ENCODE measurements at places on chromosomes 7 and 10.

- DNase-seq, result no peak
Measured at GRCh38 chr7:6630007-6630849, 6.9 kb upstream of the ZNF316 start.

DNA sequence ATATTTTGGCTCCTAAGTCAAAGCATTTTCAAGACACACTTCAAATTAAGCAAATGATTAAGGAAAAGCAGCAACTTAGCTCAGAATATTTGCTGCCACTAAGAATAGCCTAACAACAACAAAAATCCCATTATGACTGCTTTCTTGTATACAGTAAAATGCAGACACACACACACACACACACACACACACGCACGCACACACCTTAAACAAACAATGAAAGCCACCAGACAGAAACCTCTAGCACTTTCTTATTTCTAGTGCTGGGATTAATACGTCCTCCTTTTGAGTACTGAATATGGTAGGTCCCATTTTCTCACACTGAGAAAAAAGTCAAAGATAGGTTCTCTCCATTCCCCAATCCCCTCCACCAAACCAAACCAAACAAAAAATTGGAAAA, 23.4 kb upstream of the FEZF1 start:
- no peak for DNase-seq

DNA sequence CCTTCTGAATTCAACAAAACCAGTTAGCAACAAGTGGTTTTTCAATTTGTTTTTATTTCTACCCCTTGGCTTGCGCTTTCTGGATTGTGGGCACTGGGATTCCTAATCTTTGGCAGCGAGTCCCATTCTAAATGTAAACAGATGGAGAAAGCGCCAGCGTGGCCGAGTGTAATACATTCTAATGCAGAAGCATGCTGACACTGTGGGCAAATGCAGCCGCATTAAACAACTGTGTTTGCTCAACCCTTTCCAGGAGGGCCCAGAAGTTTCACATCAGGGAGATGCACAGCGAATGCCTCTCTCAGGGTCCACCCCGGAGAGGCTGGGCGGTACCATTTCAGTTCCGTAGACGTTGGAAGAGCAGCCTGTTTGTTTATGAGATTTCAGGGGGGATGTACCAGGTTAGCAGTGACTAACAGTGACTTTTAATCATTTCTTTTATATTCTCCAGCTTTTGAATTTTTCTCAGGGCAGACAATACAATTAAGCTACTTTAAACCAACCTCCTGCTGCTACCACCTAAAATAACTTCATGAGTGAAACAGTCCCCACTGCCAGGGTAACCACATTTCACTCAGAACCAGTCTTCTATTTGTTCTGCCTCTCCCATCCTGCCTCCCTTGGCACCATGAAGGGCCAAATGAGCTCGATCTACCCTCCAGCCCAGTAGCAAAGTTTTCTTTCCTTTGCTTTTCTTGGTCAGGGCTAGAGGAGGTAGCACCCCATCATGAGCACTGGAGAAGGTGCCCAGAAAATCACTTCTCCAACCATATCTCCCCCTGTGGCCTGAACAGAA, 164.2 kb upstream of the ITGB1 start:
- peak; percentile 96 for DNase-seq

GRCh38 chr10:16599662-16600061, 78.0 kb upstream of the C1QL3 start:
- no peak for DNase-seq

GRCh38 chr7:33774762-33775523, 130.4 kb upstream of the BMPER start:
- DNase-seq, result peak; percentile 70

GRCh38 chr7:24456526-24457218, 116.6 kb upstream of the PALS2 start:
- DNase-seq, result no peak

- no peak for DNase-seq
Measured at GRCh38 chr10:5434017-5434753, 21.8 kb downstream of the NET1 start.

- DNase-seq, result no peak
Measured at GRCh38 chr10:9944690-9945089, 1073.0 kb upstream of the CELF2 start.

GRCh38 chr10:12628153-12628552, 278.8 kb downstream of the CAMK1D start:
- no peak for DNase-seq

- DNase-seq, result no peak
Measured at GRCh38 chr7:37928878-37929277, 8.4 kb downstream of the EPDR1 start.

- DNase-seq, result peak; percentile 5
Measured at GRCh38 chr7:127514499-127514898, 70.9 kb downstream of the GCC1 start.

DNA sequence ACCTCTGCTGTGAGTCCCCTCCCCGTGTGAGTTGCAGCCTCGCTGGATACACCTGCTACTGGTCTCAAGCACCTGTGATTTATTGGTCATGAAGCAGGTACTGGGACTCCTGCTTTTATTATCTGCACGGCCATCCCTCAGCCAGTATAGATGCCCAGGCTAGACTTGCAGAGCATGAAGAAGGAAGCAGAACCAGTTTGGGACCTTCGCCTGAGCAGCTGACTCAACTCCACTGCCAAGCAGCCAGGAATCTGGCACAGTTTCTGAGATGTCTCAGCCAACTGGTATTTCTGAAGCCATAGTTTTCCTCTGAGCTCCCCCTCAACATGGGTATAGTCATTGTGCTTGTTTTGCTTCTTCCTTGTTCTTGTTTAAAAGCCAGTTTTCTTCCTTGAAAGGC, 28.0 kb upstream of the SLC39A12 start:
- DNase-seq, result peak; percentile 78

- DNase-seq, result no peak
Measured at GRCh38 chr10:99013885-99014284, 221.8 kb downstream of the HPSE2 start.

DNA sequence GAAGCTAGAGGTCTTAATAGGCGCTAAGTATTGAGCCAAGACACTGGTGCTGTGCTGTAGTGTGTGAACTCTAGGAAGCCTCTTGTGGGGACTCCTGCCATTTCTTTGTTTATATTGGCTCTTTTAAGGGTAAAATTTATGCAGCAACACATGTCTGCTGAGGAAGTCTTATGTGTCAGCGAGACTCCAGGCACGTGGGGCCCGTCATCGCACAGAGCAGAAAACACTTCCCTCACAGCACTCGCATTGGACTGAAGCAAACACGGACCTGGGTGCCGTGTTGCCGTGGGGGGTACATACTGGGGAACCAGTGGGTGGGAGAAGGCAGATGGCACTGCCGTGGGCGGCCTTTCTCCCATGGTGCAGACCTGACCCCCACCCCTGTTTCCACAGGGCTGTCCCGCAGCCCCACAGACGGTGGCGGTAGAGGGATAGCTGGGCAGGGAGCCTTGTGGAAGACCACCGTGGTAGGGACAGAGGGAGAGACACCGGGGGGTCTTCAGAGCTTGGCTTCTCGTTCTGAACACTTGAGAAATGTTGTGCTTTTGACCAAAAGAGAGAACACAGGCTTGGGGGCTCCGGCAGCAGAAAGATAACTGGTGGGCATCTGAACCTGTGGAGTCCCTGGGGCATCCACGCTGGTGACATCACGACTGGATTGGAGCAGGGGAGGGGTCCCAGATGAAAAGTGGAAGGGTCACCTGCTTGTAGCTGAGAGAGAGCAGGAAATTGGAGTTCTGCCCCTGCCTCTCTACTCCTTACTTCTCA, 284.7 kb upstream of the SHH start:
- DNase-seq, result no peak

- peak; percentile 76 for DNase-seq
Measured at GRCh38 chr10:5291501-5292195, 73.1 kb upstream of the UCN3 start.

GRCh38 chr10:131742500-131742951, 158.3 kb upstream of the PPP2R2D start:
- DNase-seq, result no peak

DNA sequence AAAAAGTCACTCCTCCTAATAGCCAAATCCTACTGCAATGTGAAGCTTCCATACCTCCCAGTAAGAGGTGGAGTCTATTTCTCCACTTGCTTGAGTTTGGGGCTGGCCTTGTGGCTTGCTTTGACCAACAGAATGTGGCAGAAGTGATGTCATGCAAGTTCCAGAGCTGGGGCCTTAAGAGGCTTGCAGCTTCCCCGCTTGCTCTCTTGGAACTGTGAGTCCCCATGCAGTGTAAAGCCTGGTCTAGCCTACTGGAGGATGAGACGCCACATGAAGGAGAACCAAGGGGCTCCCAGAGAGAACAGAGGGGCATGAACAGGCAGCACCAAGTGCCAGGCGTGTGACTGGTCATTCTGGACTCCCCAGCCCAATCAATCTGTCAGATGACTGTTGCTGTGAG, 58.6 kb upstream of the OPALIN start:
- DNase-seq, result no peak

GRCh38 chr10:75825235-75825634, 393.8 kb downstream of the LRMDA start:
- no peak for DNase-seq

- peak; percentile 67 for DNase-seq
Measured at GRCh38 chr10:16828114-16828568, 10.9 kb upstream of the RSU1 start.
